Fibroblast of pulmonary artery (primary cell): ENCODE measurements at places on chromosomes 1 and 21.

- DNase-seq: no peak
Observed at GRCh38 chr1:53558739-53559315, 99.6 kb downstream of the DMRTB1 start.

- no peak for DNase-seq
Observed at GRCh38 chr1:200916152-200916551, 21.5 kb downstream of the INAVA start.

DNA sequence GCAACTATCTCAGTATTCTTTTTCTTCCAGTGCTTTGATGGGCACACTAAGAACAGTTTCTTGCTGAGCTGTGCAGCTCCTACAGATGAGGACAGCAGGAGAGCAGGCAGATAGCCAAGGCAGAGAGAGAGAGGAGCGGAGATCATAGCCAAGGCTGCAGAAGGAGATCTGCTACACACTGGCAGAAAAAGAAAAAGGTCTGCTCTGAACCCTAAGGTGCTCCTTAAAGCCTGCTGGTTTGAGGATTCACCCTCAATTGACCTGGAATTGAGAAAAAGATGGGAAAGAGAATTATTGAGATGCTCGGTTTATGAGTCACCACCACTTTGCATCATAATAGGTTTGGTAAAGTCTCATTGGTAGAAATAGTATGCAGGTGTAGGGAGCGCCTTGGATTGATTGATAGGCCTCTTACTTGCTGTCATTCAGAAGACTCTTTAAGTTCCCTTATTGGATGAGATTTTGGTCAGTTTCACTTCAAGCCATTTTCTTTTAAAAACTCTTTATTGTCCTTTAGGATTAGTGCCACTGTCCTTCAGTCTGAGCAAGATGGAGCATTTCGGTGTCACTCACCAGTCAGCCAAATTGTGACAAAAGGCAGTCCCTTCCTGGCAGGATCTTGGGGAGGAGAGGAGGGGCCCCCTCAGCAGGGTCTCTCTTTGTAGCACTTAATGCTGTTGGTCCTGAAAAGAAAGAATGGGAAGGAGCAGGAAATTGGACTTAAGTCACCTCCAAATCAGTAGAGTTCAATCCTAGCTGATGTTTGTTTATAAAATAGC lies 685.0 kb downstream of the ADGRL2 start:
- DNase-seq: peak; percentile 17

- no peak for DNase-seq
Observed at GRCh38 chr1:16625497-16626408, 12.4 kb upstream of the NBPF1 start.

DNA sequence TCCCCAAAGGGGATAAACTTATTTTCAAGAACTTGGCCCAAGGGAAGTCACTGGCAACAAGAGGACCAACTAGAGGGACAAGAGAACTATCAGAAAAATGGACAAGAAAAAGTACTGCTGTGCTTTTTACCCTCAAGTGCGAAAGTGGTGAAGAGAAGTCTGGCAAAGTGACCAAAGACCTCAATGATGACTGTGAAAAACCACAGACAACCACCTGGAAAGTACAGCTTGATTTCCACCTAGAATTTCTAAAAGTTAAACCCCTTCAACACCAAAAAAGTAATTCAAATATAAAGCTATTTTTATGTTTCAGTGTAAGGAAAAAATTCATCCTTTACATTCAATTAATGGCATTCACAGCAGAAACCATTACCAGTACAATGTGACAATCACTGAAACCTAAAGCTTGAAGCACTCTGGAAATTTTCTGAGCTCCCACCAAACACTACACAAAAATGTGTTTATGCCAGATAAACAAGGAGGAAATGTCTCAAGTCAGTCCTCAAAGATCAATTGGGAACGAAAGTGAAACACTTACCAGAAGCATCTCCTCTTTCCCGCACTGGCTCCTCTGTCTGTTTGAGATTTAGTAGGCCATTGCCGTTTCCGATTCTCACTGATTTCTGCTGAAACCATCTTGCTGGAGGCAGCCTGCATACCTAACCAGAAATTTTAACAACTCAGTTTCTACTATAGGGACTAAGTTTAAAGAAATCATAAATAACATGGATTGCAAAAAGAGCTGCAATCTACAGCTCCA lies 8.3 kb downstream of the SDE2 start:
- no peak for DNase-seq

- no peak for DNase-seq
Observed at GRCh38 chr1:222168621-222169020, 379.3 kb downstream of the HHIPL2 start.

DNA sequence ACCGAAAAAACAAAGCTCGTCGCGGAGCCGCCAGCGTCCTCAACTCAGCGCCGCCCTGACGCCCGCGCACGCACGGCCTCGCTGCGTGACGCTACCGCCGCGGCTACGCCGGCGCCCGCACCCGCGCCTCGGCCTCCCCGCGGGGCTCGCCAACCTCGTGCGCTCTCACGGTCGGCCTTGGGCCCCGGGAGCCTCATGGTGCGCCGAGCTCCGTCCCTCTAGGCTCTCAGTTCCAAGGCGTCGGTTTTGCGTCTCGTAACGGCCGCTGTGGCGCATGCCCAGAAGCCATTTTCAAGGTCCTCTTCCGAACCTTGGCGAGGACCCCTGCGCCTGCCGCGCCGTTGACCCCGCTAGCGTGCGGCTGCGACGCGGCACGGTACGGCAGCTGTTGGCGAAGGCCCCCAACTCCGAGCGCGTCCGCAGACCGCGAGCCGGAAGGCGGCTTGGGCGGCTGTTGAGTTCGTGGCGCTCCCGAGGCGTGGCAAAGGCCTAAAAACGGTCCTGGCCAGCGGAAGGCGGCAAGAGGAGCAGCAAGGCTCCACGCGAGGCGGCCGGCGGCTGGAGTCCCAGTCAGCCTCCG lies at the start of gene HENMT1:
Gene HENMT1 (minus strand): TSS at position 64 of the 580 bp plus-strand sequence. CDS start 1,209 bp downstream, outside the sequence.
- peak; percentile 78 for DNase-seq

DNA sequence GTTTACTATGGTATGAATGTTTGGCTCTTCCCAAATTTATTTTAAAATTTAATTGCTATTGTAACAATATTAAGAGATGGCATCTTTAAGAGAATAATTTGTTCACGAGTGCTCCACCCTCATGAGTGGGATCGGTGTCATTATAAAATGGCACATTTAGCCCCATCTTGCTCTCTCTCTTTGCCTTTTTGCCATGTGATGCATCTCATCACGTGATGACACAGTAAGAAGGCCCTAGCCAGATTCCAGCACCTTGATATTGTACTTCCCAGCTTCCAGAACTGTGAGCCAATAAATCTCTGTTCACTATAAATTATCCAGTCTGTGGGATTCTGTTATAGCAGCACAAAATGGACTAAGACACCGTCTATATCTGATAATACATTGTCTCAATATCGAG lies 355.8 kb downstream of the AMY1C start:
- DNase-seq: no peak

GRCh38 chr1:23354245-23354644 lies 10.2 kb upstream of the HNRNPR start:
- DNase-seq: no peak

- no peak for DNase-seq
Observed at GRCh38 chr1:86140281-86140880, 16.2 kb downstream of the COL24A1 start.

DNA sequence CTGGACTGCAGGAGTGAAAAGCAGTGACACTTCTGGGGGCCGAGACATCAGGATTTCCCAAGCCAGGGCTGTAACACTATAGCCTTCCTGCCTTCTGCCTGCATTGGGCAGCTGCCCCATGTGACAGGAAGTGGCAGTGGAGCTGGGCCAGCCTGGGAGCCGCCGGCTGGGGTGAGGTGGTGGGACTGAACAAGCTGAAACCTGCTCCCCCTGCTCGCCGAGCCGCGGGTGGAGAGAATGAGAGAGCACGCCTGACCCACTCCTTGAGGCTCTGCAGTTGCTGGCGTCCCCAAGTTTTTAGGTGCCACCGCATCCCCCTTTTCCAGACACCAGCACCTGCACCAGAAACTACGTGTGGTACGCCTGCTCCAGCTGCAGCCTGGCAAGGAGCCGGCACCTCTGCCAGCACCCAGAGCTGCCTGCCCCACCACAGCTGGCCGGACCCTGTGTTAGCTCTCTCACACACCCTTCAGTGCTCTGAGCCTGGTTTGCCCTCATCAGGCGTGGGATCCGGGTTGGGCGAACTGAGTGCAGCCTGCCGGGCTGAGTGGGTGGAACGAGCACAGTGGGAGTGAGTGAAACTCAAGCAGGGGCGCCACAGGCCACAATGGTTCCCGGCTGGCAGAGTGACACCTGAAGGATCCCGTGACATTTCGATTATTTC lies 119.4 kb downstream of the AKT3 start:
- no peak for DNase-seq

GRCh38 chr1:109687641-109688499 lies at the start of gene GSTM1:
GSTM1 (plus strand) TSS chr1:109687817; CDS start chr1:109687874, 57 bp downstream.
- DNase-seq: peak; percentile 70

- DNase-seq: no peak
Observed at GRCh38 chr21:43906585-43907370, 41.8 kb downstream of the AGPAT3 start.
